ENCODE measurements at places on chromosomes 5 and 9.

GRCh38 chr5:140207250-140207964 lies 32.4 kb downstream of the CYSTM1 start:
- H3K27ac ChIP-seq: no peak overlapping the region
- H3K36me3 ChIP-seq: no peaks in the 10 kb centered on the region
- no peaks in the 10 kb centered on the region for H3K27me3 ChIP-seq
- H3K4me3 ChIP-seq: no peak overlapping the region
- no peak for DNase-seq

- no peaks in the 10 kb centered on the region for H3K27me3 ChIP-seq
- peaks cover 12% of the 10 kb centered on the region for H3K4me1 ChIP-seq
- DNase-seq: no peak
- H3K4me3 ChIP-seq: no peak overlapping the region
These were observed 5.8 kb downstream of the FPGS start for GRCh38 chr9:127808347-127809001.

- H3K36me3 ChIP-seq: no peaks in the 10 kb centered on the region
- H3K4me1 ChIP-seq: peaks cover 9% of the 10 kb centered on the region
- H3K27ac ChIP-seq: peak overlapping the region; percentile 55
- no peak overlapping the region for H3K4me3 ChIP-seq
These were observed 10.2 kb upstream of the STING1 start for GRCh38 chr5:139492700-139493192.

GRCh38 chr5:72662305-72662704 lies 154.2 kb upstream of the TNPO1 start:
- H3K4me1 ChIP-seq: no peaks in the 10 kb centered on the region
- no peaks in the 10 kb centered on the region for H3K27me3 ChIP-seq
- H3K4me3 ChIP-seq: no peak overlapping the region
- H3K27ac ChIP-seq: no peak overlapping the region
- H3K36me3 ChIP-seq: no peaks in the 10 kb centered on the region
- no peak for DNase-seq

- peaks cover 26% of the 10 kb centered on the region for H3K4me1 ChIP-seq
- peak overlapping the region; percentile 97 for H3K27ac ChIP-seq
- peaks cover 14% of the 10 kb centered on the region for H3K36me3 ChIP-seq
- no peak for DNase-seq
- no peaks in the 10 kb centered on the region for H3K27me3 ChIP-seq
These were observed 909 bp downstream of the NDFIP1 start for GRCh38 chr5:142109331-142110045.

Measured in type B pancreatic cell (in vitro differentiated cells).